ENCODE measurements at places on chromosomes 16 and 17.

GRCh38 chr16:51565184-51565583 is 414.1 kb upstream of the SALL1 start:
- DNase-seq: no peak

GRCh38 chr17:977166-977565 is 2.4 kb downstream of the NXN start:
- no peak for DNase-seq

DNA sequence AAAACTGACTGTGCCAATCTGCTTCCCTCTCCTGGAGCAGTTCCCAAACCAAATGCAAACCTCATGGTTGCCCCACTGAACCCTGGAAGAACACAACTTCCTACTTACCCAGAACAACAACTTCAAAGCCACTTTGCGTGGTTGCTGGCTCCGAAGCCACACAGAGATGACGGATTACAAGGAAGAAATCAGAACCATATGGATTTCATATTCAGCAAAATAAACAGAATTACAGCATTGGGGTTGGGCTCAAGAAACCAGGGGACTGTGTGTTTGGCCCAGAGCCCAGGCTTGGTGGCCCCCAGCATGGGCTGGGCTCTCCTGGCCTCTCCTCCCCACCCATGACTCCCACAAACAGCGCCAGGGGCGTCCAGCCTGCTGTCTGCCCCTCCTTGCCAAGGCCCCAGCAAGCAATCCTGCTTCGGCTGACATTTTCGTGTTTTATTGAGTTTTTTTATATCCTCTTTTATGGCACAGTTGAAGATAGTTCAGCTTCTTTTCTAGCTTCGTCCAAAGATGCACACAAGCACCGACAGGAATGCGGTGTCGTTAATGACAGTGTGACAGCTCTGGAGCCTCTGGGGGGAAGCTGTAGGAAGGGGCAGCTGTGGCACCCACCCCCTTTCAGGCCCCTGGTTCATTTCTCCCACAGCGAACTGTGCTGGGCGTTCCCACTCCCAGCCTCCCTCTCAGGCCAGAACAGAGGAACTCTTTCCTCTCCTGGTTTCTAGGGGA is 137.1 kb downstream of the GAS7 start:
- no peak for DNase-seq

DNA sequence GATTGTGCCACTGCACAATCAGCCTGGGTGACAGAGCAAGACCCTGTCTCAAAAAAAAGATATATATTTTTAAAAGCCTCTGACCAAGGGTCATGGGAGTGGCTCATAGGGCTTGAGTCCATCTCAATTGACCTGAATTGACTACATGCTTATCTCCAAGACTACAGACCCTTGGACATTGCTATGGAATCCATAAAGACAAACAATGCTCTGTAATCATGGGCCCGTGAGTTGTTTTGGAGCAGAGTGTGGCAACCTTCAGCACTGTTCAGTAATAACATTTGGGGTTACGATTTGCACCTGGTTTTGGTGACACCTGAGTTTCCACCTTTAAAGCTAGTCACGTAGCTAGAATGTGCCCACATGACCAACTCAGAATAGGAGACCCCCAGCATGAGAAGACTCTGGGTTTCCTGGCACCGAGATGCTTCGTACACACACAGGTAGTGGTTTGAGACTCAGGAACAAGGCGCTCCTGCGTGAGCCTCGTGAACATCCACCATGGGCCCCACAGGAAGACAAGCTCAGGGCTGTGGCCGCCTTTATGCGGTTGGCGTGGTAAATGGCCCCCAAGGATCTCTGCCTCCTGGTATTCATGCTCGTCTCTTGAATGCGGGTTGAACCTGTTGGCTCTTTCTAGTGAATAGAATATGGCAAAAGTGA is 66.6 kb upstream of the RPH3AL start:
- no peak for DNase-seq

- no peak for DNase-seq
Measured at GRCh38 chr16:23504076-23504452, 6.2 kb downstream of the GGA2 start.

DNA sequence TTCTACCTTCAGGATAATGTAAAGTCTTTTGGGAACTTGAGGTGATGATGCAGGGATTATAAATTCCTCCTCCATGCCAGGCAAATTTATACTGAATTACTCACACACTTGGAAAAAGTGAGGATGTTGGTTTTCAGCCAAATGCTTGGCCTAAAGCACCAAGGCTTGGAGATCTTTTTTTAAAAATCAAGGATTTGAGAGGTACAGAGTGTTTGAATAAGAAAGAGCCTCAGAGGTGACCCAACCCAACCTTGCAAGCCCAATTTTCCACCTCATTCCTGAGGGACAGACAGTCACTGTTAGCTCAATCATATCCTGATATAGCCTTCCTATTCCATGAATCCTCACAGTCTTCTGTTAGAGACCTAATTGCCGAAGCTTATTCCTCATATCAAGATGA is 14.0 kb downstream of the GRIN2A start:
- no peak for DNase-seq

DNA sequence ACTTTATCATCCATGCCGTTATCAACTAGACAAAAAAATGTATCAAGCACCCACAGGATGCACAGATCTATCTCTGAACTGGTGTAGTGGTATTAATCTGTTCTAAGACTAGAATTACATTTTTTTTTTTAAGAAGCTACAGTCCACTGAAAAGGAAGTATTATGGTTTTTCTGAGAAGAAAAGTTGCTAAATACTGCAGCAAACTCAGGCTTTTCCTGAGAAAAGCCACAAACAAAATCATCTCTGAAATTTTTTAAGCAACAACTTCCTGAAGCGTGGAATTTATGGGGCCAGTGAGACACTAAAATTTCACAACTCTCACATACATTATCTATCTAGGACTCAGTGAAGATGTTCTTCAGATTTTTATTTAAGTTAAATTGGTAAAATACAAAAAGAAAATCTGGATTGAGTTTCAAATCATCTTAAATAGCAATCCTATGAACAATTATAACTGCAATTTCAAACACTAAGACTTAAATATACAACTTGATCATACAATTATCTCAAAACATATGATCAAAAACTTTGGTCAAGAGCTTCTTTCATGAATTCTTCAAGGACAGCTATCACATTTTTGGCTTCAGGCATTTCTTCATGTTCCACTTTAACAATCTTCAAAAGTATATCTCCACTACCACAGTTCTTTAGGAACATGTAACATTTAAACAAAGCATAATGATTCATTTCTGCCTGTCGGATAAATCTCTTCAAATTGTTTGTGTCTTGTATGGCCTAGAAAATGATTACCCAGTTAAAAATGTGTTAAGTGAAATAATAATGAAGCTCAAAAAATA is 10.5 kb downstream of the C17orf75 start:
- no peak for DNase-seq

- peak; percentile 35 for DNase-seq
Measured at GRCh38 chr17:27577121-27577761, 53.7 kb upstream of the LGALS9 start.

DNA sequence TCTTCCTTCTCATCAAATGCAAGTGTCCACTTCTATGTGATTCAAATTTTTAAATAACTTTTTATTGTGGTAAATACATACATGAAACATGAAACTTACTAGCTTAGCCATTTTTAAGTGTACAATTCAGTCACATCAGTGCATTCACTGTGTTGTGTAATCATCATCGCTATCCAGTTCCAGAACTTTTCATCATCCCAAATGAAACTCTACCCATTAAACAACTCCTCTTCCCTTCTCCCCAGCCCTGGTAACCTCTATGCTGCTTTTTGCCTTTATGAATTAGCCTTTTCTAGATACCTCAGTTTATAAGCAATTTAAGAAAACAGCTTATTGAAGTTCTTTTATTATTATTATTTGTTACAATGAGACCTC is 41.1 kb upstream of the IL34 start:
- no peak for DNase-seq

- no peak for DNase-seq
Measured at GRCh38 chr17:13283606-13284005, 265.8 kb upstream of the ELAC2 start.

- DNase-seq: no peak
Measured at GRCh38 chr17:41553176-41553575, 18.7 kb downstream of the KRT9 start.

GRCh38 chr17:68291836-68292688 is 767 bp downstream of the ARSG start:
- DNase-seq: peak; percentile 92

DNA sequence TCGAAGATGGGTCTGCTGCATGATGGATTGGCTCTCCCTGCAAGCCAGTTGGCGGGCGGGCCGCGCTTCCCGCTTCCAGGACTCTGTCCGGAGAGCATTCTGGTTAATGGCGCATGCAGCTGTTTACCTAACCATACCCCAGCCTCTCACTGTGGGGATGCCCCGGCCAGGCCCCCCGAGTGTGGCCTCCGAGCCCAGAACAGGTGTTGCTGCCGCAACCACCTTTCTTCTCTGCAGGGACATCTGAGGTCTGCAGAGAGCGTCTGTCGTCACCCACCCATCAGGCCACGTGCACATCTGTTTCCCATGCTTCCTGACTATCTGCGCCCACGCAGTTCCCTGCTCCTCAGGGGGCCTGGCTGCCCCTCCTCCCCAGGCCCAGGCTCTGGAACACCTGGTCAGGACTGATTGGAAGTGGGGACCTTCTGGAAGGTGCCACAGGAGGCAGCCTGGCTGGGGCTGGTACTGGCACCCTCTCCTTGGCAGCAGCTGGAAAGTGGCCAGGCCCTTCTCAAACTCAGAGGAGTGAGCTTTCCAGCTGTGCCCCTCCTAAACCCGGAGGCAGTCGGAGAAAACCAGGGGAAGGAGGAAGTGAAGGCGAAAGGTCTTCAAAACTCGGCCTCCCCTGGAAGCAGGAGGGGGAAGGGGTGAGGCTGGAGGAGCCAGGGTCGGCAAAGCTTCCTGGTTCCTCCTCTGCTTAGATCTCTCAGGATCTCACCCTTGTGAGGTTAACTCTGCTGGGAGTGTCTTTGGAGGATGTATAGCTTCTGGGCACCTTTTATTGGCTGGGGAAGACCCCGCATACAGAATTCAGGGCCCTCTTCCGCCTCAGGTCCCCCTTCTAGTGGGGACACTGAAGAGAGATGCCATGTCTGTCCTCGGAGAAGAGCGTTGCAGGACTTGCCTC is 64.5 kb upstream of the CIBAR2 start:
- no peak for DNase-seq

DNA sequence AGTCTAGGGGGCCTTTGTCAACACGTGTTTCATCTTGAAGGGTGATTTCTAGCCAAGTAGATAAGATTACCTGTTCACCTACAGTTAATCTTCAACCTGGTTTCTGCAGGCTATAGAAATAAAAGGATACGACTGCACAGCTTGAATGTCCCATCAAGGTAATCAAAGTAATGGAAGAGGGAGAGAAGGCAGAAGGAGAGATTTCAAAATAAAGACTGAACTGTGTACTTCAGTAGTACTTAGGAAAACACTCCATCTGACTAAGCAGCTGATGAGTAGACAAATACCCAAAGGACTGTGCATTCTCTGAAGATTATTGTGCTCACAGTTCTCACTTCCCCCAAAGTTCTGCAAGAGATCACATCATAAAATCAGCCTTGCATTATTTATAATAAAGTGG is 5.8 kb upstream of the RFFL start:
- no peak for DNase-seq

- DNase-seq: no peak
Measured at GRCh38 chr16:29719063-29719462, 26.7 kb downstream of the C16orf54 start.

DNA sequence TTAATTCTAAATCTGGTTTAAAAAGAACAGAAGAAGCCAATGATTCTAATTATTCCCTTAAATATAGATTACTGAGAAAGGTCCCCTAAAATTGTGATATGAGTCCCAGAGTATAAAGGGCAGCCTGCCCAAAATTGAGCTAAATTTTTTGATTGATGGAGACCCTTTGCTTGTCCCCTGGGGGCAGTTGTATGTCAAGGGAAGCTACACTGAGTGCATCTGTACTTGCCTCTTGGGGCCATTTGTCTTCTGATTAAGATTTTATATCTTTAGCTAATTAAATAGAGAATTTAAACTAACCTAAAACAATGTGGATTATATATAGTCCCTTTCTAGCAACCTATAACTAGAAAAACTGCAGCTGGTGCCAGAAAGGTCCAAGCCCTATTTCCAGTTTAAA is 12.6 kb downstream of the BLMH start:
- DNase-seq: no peak

DNA sequence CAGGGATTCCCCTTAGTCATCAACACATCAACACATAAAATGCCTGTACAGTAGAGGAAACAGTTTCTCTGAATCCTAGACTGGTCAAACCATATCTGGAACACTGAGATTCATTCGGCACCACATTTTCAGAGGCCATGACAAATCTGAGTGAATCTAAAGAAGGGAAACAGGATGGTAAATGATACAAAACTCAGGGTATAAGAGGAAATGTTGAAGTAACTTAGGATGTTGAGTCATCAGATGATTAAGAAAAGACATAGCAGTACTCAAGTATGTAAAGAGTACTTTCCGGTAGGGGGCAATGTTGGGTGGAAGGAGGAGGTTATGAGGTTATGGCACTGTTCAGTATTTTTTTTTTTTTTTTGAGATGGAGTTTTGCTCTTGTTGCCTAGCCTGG is 358.5 kb upstream of the PMFBP1 start:
- no peak for DNase-seq

DNA sequence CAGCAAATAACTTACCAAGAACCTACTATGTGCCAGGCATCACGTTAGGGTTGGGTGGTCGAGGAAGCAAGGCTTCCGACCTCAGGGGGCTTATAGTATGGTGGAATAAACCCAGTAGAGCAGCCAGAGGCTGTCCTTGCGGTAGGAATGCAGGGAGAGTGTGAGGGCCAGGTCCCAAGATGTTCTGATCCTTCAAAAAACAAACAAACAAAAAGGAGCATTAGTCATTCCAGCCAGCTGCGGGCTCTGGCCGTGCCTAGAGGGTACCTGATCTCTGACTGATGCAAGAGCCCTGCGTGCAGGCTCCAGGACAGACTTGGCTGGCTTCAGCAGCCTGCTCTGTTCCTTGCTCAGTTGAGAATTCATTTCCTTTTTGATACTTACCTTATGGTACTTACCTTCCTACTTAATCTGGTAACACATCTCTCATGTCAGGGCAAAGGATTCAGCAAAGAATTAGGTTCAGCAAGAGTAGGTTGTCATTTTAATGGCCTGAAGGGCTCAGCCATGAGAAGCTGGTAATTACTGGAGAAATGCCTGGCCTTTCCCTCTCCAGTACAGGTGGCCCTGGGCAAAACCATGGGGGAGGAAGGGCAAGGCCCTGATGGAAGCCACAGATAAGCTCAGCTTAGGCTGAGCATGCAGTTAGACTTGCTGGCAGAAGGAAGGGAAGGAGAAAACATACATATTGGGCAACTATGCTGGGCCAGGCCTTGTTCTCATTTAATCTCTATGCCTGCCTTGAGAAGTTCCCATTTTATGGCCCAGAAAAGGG is 18.4 kb downstream of the CYB5D2 start:
- DNase-seq: no peak

Data from right kidney (tissue), 9 donors.